ENCODE measurements at places on chromosomes 5 and 9.
A peak's percentile ranks its signal among the peaks of the same experiment; 100 is the strongest.

DNA sequence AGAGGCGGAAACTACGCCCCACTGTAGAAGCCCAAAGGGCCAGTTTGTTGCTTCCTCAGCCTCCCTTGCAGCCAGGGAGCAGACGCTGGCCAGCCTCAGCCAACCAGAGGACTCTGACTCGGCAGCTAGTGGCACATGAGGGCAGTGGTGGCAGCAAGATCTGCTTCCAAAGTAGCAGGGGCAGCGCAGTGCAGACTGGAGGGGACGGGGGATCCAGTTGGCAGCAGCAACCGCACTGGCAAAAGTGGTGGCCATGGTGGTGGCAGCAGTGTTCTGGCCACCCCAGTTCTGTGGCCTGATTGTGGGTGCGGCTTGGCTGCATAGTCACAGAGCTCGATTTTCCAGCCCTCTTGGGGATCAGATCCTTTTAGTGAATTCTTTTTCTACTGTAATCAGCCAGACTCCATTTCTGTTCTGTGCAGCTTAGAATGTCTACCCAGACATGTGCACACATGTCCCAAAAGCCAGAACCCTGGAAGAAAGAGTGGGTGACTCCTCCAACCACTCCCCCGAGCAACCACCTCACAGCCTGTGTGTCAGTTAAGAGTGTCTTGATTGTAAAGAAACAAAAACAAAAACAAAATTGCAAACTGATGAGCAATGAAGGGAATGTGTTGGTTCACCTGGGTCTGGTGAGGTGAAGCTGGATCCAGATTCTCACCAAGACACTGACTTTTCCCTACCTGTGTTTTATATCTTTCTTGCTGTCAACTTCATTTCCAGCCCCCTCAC is 11.0 kb upstream of the ZBTB43 start:
- no peak for DNase-seq

DNA sequence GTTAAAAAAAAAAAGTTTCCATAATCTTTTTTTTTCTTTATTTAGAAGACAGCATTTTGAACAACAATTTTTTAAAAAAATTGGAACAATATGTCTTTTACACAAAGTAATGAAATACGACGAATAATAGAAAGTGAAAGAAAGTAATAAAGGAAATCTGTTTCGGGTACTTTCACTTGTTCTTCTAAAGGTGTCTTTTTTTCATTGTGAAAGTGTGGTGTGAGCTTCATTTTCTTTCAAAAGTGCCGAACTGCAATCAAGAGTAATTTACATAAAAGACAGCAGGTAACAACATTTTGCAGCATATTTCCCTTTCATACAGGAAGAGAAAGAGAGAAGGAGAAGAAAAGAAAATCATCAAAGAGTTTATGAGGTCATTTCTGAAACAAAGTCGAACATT is 159.7 kb upstream of the CDH12 start:
- DNase-seq, result no peak

GRCh38 chr9:95666096-95666784 is 149.5 kb upstream of the PTCH1 start:
- DNase-seq, result no peak

- no peak for DNase-seq
Observed at GRCh38 chr9:97362777-97363545, 48.9 kb upstream of the TDRD7 start.

DNA sequence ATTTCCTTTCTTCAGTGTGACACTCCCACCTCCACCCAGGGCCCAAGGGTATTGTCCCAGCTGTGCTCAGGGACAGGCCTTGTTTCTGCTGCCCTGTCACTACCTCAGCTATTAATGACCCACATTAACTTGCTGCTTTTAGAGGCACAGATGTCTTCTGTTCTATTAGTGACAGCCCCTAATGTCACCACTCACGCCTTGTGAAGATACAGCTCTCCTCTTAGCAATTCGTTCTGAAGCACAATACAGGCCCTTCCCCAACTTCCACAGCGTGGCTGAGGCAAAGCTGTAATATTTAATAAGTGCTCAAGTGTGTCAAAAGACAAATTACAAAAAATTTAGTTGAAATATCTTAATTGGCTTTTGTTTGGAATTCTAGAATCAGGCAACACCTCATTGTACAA is 44.7 kb upstream of the HMGCS1 start:
- no peak for DNase-seq

- no peak for DNase-seq
Observed at GRCh38 chr9:89616411-89616810, 11.6 kb downstream of the GADD45G start.

GRCh38 chr5:159680095-159680494 is 236.2 kb upstream of the ADRA1B start:
- no peak for DNase-seq

GRCh38 chr5:83924891-83925290 is 204.2 kb upstream of the HAPLN1 start:
- DNase-seq, result no peak

- no peak for DNase-seq
Observed at GRCh38 chr9:21782205-21782604, 20.2 kb upstream of the MTAP start.

GRCh38 chr5:141149812-141150211 is at the start of gene PCDHB6:
Gene PCDHB6, plus strand, starts transcription at chr5:141150057. Its CDS starts 201 bp downstream, at chr5:141150258.
- DNase-seq, result no peak

GRCh38 chr9:26346942-26347477 is 545.6 kb downstream of the CAAP1 start:
- no peak for DNase-seq

DNA sequence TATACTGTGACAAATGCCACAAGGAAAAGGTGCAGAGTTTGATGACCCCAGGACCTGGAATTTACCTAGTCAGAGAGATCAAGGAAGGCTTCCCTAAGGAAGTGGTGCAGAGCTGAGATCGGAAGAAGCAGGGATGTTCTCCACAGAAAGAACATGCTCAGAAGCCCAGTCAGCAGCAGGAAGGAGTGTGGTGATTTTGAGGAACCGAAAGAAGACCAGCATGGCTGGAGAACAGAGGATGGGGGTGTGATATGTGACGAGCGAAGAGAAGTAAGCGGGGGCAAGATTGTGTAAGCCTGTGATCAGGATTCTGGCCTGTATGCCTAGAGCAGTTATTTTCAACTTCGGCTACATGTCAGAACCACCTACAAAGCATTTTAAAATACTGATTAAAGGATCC is 18.7 kb upstream of the PIK3R1 start:
- no peak for DNase-seq

DNA sequence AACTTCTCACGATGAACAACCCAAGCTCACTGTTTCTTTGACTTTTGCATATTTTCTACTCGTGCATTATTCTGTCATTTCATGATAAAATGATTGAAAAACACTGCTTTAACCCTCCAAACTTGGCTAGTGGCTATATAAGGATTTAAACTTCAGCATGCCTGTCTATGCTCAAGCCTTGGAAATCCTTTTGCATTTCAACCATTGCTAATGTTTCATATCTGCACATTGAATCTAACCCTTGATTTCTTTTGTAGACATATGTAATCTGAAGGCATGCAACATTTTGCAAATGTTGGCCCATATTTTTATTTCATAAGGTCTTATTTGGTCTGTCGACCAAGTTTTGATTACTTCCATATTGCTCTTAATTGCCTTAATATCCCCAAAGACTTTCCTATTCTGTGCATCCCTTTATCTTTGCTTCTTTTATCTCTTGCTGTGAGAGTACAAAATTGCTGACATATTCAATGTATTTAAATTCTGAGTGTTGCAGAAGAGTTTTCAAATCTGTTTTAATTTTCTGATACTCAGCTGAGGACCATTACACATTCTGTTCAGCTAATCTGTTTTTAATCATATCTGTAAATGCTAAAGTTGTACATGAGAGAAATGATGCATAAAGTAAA is 403.7 kb upstream of the ZNF608 start:
- no peak for DNase-seq

GRCh38 chr9:82436475-82436874 is 447.9 kb downstream of the SPATA31D1 start:
- no peak for DNase-seq

GRCh38 chr5:56169281-56169680 is 63.8 kb downstream of the ANKRD55 start:
- no peak for DNase-seq

GRCh38 chr9:70389621-70390266 is 24.7 kb downstream of the KLF9 start:
- DNase-seq, result no peak

- DNase-seq, result peak; percentile 84
Observed at GRCh38 chr9:19048966-19049916, at the start of gene RRAGA. Gene RRAGA, plus strand, starts transcription at chr9:19049427. Its CDS starts 233 bp downstream, at chr9:19049660.

GRCh38 chr9:90773617-90774016 is 28.0 kb upstream of the SYK start:
- no peak for DNase-seq

- no peak for DNase-seq
Observed at GRCh38 chr9:13847270-13847669, 466.7 kb downstream of the NFIB start.

DNA sequence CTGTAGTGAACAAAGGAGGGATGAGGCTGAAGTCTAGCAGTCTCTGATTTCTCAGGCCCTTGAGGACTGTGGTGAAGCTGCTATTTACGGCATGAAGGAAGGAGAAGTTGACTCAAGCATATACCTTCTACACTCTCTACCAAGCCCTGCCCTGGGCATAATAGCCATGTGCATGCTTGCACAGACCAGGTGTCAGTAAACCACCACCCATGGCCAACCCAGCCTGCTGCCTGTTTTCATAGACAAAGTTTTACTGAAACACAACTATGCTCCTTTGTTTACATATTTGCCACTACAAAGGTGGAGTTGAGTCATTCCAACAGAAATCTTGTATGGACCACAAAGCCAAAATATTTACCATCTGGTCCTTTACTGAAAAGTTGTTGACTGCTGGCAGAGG is 126.9 kb downstream of the PAPPA start:
- no peak for DNase-seq

DNA sequence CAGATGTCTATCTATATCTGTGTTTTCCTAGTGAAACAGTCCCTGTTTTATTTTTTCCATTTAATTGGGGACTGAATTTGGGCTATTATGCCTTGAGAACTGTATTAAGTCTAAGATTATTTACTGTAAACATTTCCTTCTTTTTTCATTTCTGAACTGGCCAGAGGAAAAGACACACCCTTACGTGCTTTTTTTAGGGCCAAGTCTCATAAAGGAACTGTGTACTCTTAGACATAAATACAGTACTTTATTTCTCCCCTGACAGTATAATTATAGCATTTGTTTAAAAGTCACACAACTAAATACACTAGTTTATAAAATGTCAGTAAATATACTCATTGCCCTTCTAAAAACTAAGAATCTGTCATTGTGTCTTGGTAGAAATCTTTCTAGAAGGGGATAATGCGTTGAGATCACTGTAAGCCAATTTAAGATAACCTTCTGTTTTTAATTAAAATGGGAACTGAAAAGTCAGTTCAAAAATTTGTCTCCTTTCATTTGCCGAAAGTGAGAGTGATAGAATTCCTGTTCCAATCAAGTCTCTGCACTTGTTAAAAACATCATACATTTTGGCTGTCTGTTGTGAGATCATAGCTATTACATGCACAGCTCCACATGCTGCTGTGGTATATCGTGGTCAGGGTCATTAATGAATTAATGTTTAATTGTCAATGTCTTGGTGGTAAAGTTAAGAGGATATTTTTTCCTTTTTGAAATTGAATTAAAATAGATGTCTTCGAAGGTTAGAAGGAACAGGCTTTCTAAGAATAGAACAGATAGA is 132.1 kb downstream of the FOCAD start:
- no peak for DNase-seq

All from activated naive CD8-positive, alpha-beta T cell treated with anti-CD3 and anti-CD28 coated beads, Interleukin-2, amount 50 U/mL, for 16 hours (primary cell).